Motor neuron (in vitro differentiated cells): ENCODE measurements at places on chromosomes 11 and 22. TPM values are rescaled to one million over a fixed set of nuclear protein-coding genes. Genes with fewer than 3 reads are reported as not detected.
A peak's percentile ranks its signal among the peaks of the same experiment; 100 is the strongest.

Gene SAA2
- not detected in 2 replicates for total RNA-seq

Gene BUD13
- 5.6 and 5.9 TPM in 2 replicates for total RNA-seq

Gene GAL3ST3
- total RNA-seq, result 3.6 and 3.9 TPM in 2 replicates

Gene RCOR2
- 128 and 134 TPM in 2 replicates for total RNA-seq

Gene C22orf31
- 0.77 TPM in 1 of 2 replicates, not detected in the other for total RNA-seq

Gene C1QTNF6
- 91.9 and 93.2 TPM in 2 replicates for total RNA-seq

Gene SLC5A4
- 0.39 TPM in 1 of 2 replicates, not detected in the other for total RNA-seq

Gene MS4A6E
- not detected in 2 replicates for total RNA-seq

- ATAC-seq, result no peak
Observed at GRCh38 chr11:46360878-46361277, 13.6 kb downstream of the DGKZ start.

GRCh38 chr22:19002684-19003038 lies 66.6 kb upstream of the PRODH start:
- no peak for ATAC-seq

DNA sequence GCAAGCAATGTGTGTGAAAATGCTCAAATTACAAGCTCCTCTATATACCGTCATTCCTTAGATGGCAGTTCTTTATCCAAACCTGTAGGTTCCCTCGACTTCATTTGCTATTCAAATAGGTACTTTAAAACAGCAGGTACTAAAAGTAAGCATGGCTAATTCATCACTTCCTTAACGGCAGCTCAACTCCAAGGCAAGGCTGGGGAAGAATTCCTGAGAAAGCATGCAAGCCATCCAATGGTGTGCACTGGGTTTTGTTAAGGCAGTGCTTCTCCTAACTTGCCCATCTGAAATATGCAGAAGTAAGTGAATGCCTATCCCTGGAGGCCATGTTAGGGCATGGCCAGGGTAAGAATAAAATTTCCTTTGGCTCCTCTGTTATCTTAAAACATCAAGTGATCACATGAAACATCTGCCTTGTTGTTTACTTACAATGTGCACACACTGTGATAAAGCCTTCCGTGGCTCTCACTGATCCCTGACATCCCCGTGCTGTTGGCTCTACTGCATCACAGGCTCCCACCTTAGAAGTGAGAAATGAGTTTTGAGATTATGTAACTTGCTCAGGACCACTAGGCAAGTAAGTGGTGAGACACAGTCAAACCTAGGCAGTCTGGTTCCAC lies 52.1 kb downstream of the SMCO4 start:
- no peak for ATAC-seq

DNA sequence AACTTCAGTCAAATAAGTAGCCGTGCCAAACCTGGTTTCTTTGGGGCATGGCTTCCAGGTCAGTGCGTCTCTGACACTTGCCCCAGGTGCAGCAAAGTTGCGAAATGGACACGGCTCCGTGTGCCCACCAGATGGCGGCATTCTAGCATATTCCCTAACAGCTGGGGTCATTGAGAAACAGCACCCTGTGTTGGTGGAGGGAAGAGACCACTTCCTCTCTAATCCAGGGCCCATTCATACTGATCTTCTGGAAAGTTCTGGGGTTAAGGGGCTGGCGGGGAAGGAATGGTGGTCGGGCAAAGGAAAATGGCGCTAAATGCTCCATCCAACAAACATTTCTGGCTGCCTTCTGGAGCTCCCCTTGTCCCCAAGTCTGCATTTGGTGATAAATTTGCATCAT lies 141.2 kb upstream of the TIMP3 start:
- peak; percentile 24 for ATAC-seq

- no peak for ATAC-seq
Observed at GRCh38 chr11:1218788-1219445, 3.9 kb upstream of the MUC5B start.

GRCh38 chr22:19891317-19892256 lies 36.9 kb upstream of the GNB1L start:
- ATAC-seq, result peak; percentile 64

DNA sequence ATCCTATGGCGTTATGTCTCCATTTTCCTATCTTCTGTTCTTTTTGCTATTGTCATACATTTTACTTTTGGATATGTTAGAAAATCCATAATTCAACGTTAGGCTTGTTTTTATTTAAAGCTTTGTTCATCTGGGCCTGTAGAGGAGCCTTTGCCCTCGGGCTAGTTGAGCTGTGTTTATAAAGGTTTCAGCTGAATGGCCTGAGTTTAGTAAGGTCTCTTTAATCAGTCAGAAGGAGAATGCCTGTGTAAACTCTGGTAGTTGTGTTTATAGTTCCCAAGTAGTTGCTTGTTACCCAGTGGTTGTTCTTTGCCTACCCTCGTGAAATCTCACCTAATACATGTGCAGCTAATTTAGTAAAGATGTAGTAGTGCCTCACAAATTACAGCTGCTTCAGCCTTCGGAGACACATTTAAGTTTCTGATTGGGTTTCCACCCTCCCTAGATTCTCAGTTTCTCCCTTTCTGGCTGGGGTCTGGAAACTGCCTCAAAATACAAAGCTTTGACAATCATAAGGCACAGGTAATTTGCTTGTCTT lies 33.1 kb downstream of the MTMR3 start:
- ATAC-seq, result no peak

DNA sequence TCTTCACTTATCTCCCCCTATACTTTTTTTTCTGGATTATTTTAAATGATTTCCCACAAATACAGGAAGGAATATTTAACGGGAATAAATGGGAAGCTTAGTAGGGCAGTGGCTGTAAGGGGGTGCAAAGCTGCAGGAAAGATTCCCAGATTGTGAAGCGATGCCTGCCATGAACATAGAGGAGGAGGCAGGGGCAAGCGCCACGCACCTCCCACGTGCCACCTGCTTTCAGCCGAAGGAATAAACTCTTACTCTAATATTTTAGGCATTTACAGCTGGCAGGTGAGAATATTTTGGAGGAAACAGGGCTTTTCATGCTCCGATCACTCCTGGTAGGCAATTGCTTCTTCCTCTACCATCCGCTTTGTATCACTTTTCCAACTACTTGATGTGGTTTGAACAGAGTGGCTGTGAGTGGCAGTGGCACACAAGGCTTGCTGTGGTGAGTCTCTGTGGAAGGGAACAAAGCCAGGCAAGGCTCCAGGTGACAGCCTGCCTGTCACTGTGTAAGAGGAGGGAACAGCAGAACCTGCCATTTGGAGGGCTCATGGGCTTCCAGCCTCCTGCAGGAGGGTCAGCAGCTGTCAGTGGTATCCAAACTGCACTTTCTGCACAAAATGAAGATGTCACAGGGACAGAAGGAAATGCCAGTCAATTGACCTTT lies 54.5 kb upstream of the PLET1 start:
- no peak for ATAC-seq

DNA sequence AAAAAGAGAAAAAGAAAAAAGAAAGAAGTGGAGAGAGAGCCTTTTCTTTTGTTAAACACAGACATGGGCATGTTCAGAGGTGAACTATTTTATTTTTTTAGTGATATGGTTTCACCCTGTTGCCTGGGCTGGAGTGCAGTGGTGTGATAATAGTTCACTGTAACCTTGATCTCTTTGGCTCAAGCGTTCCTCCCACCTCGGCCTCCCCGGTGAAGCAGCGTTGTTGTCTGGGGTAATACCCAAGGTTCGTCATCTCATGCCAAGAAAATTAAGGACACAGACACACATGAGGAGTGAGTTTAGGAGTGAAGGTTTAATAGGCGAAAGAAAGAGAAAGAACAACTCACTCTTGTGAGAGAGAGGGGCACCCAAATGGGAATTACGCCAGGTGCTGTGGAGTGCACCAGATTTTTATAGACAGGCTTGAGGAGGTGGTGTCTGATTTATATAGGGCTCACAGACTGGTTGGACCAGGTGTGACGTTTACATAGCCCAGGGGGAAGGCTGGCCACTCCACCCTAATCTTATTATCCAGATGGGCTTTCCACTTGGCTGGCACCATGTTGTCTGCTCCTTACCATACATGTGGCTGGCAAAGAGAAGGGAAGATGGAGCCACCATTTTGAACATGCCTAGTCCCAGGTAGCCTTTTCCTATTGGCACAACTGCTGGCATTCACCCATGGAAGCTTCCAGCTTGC lies 42.3 kb downstream of the GRAMD1B start:
- ATAC-seq, result no peak

- no peak for ATAC-seq
Observed at GRCh38 chr11:108727665-108728064, 62.8 kb downstream of the DDX10 start.

DNA sequence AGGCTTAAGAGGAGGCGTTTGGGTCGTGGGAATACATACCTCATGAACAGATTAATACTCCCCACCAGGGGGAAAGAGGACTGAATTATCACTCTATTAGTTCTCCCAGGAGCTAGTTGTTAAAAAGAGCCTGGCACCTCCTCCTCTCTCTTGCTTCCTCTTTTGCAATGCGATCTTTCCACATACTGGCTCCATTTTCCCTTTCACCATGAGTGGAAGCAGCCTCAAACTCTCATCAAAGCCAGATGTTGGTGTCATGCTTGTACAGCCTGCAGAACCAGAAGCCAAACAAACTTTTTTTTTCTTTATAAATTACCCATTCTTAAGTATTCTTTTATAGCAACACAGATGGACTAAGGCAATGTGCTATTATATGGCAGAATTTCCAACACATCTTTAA lies 258.5 kb downstream of the FAM76B start:
- no peak for ATAC-seq

DNA sequence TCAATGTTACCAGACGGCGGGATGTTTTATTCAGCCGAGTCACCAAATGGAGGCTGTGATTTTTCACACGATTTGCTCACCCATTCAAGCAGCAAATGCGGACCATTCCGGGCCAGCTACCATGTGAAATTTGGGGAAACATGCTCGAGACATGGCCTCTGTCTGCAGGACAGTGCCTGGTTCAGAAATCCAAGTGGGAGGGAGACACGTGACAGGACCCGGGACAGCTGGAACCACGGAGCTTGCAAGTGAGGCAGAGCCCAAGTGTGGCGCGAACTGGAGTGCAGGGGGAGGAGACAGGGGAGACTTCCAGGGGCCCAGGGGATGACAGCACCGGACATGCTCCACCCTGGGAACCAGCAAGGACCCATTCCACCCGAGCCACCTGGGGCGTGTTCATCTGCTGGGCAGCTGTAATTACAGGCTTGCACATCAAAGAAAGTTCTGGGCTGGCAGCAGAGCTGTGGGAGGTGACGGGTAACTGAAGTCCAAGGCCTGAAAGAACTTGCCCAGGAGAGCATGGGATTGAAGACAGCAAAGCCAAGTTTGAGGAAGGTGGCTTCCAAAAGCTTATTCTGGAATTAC lies 16.5 kb downstream of the CERK start:
- ATAC-seq, result peak; percentile 73

DNA sequence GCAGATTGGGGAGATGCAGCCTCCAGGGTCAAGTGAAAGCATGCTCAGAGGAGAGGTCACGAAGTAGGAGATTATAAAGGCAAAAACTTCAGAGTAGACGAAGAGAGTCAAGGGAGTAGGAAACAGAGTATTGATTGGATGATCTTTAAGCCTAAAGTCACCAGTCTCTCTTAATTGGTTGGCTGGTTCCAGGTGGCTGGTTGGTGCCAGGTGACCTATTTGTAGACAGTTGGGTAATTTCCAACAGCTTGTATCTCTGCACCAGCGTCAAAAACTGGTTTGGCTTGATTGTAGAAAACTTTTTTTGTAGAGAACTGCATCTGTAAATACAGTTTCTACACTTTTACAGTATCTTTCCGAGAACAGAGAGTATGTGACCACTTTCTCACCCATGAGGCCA lies 75.7 kb upstream of the CCDC90B start:
- no peak for ATAC-seq

- ATAC-seq, result no peak
Observed at GRCh38 chr22:36280379-36280778, 27.4 kb downstream of the APOL1 start.

DNA sequence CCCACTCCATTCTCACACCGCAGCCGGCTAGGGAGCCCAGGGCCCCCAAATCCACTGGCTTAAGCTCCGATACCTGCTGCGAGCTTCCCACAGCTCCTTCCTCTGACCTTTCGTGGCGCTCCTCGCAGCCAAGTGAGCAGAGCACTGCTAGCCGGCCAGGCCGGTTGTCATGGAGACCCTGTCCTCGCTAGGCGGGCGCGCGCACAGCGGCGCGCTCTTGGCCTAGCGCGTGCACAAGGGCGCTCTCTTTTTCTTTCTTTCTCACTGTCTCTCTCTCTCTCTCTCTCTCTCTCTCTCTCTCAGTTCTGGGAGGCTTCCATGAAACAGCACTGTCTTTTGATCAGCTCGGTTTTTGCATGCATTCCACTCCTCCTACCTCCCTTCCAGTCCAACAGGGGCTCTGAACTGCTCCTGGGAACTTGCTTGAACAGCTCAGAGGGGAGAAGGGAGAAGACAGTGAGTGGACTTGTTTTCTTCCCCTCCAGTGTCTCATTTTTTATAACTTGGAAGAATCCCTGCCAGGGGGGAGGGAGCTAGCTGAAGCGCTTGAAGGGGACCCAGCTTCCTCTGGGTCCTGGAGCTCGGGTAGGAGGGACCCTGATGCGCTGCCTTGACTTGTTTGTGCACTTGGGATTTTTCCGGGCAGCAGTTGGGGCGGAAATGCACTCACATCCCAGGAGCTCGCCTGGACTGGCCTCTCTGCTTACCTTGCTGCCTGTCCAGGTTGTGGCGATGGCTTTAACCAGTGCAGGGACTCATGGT lies 100.3 kb upstream of the AKIP1 start:
- peak; percentile 88 for ATAC-seq

DNA sequence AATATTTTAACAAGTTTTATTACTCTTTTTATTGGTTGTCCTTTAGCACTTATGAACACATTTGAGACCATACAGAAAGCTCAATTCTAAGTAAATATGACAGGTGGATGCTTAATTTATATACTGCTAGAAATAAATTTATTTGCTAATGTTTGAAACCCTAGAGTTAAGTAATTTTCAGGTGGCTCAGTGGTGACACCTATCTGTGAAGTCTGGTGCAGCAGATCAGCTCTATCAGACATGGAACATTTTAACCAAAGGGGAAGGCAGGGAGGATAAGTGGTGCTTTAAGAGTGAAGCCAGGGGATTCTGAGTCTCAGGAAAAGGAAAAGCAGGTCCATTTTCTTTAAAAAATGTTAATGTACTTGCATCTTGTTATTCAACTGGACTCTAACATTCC lies 175.8 kb downstream of the DSCAML1 start:
- no peak for ATAC-seq

GRCh38 chr11:44823006-44823405 lies 96.2 kb downstream of the TSPAN18 start:
- peak; percentile 55 for ATAC-seq
